ENCODE measurements at places on chromosomes 3 and 15.

DNA sequence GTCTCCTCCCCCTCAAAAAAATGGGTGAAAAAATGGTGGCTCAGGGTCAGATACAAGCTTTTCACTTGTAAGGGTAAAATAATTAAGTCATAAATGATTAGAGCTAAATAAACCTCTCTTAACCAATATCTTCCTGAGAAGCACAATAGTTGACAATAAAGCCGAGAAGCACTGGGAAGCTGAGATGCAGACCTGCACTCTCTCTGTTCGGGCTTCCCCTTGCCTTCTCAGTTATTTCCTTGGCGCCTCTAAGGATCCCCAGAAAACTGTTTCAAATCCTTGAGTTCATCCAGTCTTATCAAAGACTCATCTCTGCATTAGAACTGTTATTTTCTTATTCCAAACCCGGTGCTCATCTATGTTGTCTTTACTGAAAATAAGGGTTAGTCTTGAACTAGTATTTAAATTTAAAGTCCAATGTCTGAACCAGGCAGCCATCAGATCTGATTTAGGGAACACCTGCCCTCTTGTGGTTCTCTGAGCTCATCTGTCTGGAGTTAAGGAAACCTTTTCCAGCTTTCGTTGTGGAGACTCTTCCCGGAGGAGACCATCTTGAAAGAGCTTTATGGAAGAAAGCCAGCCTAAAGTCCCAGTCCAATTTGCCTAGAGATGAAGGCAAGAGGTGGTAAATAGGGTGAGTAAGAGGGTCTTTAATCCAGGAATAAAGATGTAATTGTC lies 256.4 kb upstream of the MCTP2 start:
- no peak for DNase-seq

- DNase-seq: no peak
These were observed 127.7 kb downstream of the IL1RAP start for GRCh38 chr3:190641564-190641963.

DNA sequence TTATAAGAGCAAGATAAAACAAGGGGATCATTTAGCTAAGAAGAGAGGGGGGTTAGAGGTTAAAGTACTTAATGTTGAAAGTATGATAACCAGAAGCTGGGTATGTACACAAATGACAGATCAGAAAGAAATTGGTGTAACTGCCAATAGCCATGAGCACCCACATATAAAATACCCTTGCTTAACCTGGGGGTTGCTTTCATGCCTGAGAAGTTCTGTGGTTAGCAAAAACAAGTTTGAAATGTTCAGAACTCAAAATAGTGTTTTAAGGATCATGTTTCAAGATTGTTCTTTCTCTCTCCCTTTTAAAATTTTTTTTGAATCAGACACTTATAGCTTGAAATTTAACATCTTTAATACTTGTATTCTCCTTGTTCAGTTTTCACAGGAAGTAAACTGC lies 321.4 kb upstream of the GBE1 start:
- DNase-seq: no peak

DNA sequence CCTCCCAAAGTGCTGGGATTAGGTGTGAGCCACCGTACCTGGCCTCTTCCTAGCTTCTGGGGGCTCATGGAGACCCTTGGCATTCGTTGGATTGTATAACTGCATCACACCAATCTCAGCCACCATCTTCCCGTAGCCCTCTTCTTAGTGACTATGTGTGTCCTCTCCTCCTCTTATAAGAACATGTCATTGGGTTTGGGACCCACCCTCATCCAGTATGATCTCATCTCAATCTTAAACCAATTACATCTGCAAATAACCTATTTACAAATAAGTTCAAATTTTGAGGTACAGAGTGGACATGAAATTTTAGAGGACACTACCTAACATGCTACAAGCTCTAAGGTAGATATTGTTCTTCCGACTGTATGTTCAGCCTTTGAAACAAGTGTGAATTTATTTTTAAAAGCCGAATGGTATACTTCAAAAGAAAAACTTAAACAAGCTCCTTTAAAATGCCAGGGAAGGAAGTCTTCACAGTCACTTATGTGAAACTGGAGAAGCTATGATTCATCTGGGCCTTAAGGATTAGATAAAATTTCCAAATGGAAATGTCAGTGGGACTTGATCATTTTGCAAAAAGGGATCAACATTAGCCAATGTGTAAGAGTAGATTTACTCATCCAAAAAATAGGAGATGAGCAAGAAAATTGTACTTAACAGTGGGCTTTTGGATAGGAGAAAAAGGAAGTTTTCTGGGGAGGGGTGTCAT lies 225.7 kb downstream of the MEX3B start:
- DNase-seq: no peak

- peak; percentile 19 for DNase-seq
These were observed 89.5 kb downstream of the PTPRG start for GRCh38 chr3:61650719-61651410.
